ENCODE measurements at places on chromosomes 16 and 17.

- DNase-seq, result no peak
Measured at GRCh38 chr17:82627405-82627804, 20.8 kb downstream of the WDR45B start.

- no peak for DNase-seq
Measured at GRCh38 chr16:75109732-75110243, 6.8 kb downstream of the LDHD start.

GRCh38 chr17:32335046-32335445, 6.9 kb downstream of the C17orf75 start:
- DNase-seq, result no peak

DNA sequence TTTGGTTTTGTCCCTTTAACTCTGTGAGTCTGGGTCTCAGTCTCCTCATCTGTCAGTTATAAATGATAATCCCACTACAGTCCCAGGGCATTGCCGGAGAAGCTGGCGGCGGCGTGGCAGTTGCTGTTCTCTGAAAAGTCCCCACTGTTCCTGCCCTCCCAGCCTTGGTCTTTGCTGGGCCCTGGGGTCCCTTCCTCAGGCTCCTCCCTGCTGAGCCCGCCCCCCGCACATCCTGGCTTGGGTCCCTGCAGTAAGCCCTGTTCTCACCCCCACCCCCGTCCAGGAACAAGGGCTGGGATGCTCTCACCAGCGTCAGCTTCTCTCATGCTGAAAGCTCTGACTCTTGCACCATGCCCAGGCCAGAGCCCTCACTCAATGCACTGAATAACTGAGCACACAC, 35.3 kb upstream of the PEMT start:
- DNase-seq, result no peak

GRCh38 chr17:52047086-52047485, 111.4 kb downstream of the CA10 start:
- no peak for DNase-seq

GRCh38 chr17:51711581-51711980, 446.9 kb downstream of the CA10 start:
- DNase-seq, result no peak

DNA sequence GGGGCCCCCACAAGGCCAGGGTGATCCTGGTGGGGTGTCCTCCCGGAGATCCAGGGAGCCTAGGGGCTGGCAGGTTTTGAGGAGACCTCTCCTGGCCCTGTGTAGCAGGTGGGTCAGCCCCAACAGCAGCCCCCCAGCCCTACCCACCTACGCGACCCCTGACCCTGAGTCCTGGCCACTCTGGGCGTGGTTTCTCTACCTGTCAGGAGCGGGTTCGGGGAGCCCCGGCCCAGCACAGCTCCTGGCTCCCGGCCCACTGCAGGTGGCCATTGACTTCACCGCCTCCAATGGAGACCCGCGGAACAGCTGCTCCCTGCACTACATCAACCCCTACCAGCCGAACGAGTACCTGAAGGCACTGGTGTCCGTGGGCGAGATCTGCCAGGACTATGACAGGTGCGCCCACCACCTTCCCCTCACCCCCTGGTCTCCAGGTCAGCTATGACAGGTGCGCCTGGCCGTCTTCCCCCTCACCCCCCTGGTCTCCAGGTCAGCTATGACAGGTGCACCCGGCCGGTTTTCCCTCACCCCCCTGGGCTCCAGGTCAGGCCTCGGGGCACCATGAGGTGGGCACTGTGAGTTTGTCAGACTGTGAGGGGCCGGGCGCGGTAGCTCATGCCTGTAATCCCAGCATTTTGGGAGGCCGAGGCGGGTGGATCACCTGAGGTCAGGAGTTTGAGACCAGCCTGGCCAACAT, 13.0 kb downstream of the CPNE7 start:
- DNase-seq, result no peak

DNA sequence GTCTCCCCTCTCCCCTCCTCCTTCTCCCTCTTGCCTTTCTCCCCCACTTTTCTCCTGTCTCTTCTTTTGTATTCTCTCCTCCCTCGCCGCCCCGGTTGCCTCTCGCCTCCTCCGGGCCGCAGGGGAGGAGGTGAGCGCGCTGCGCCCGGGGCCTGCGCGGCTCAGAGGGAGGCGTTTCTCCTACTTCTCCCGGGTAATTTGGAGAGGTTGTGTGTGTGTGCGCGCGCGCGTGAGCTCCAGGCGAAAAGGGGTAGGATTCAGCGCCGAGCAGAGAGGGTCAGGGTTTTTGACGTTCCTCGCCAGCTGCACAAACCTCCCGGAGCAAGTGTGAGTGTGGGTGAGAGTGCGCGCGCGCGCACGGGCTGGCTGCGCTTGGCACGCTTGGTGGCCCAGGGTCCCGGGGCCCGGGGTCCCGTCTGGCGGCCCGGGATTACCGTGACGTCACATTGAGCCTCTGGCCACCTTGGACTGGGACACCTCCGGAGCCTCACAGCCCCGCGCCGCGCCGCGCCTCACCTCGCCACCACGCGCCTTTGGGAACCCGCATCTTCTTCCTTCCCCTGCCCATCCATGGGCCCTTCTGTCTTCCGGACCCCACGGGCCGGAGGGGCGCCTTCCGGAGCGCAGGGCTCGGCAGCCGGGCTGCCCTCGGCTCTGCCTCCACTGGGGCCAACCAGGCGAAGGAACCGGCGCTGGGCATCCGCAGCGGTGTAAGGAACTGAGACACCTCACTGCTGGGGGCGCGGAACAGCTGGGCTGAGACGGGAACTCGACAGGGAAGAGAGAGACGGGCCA, 479 bp downstream of the IRX6 start:
- DNase-seq, result no peak

- DNase-seq, result peak; percentile 4
Measured at GRCh38 chr17:68910251-68910705, 44.9 kb downstream of the ABCA8 start.

GRCh38 chr16:89168381-89169189, 3.0 kb upstream of the CDH15 start:
- DNase-seq, result no peak
